ENCODE measurements at places on chromosomes 2 and 18.

GRCh38 chr2:198653311-198653710 is 804.4 kb downstream of the SATB2 start:
- no peak for DNase-seq

GRCh38 chr2:160516547-160517365 is 23.1 kb upstream of the RBMS1 start:
- no peak for DNase-seq

DNA sequence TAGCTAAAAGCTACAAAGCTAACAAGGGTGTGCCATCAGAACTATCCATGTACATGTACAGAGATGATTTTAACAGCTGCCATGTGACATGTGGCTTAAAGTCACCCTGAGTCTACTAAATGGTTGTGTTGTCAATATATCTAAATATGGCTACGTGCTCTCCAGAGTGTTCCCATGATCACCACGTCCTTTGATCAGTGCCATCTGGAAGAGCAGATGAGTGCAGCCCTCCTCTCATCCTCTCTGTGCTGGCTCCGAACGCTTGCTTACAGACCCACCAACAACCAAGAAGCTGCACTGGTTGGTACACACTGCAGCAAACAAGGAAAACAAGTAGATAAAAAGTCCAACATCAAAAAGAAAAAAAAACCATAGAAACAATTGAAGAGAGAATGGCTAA is 88.6 kb upstream of the NARS1 start:
- no peak for DNase-seq

DNA sequence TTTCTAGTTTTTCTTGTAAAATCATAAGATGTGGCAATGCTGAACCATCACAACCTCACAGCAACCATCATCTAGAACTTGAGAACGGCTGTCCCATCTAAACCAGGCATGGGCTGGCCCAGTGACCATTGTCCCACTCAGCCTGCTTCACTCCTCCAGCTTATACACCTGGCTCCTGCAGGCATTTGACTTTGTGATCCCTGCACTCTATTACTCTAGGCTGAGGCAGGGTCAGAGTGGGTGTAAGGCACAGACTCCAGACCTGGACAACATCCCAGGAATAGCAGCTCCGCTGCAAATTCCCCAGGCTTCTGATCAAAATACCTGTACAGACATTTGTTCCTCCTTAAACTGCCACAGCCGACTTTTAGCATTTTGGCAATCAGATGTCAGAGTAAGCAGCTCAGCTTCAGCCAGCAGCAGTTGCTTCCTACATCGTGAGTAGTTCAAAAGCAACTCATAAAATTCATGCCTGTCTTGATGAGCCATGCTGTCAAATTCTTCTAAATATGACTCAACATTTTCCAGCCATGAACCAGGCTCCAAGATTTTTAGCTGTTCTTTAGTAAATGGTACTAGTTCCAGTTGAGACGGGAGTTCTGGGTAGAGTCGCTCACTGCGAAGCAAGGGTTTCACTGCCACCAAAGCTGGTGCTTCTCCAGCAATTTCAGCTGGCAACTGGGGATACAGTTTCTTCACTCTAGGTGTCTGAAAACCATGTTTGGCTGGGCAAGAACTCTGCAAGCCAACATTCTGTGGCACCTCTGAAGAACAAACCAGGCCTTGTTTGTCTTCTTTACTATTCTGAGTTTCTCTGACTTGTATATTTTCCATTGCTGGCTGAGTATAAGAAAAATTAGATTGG is 12.8 kb downstream of the EPG5 start:
- no peak for DNase-seq

- DNase-seq: no peak
These were observed 150.5 kb upstream of the HS6ST1 start for GRCh38 chr2:128469203-128469602.

DNA sequence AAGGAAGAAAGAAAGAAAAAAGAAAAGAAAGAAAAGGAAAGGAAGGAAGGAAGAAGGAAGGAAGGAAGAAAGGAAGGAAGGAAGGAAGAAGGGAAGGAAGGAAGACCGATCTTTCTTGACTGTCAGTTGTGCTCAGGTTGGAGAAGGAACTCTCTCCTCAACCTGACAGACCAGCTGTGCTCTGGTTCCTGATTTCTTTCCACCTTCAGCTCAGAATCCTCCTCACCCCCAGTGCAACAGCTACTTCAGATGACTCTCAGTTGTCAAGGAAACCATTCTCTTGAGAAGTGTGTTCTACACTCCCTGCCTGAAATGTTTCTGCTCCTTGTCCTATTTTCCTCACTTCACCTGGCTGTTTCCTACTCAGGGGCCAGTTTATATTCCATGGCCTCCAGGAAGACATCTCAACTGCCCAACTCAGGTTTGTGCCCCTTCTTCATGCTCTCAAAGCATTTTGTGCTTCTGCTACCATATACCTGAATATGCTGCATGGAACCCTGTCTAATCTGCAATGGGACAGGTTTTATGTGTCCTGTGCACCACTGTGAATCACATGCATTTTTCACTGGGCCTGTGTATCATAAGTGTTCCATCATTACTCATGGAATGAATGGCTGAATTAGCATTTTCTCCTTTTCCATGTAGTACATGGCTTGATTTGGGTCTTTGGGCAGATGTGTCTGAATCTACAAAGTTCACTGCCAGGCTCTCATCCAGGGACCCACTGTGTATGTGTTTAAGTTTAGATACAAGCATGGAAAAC is 32.8 kb upstream of the DOCK10 start:
- no peak for DNase-seq

DNA sequence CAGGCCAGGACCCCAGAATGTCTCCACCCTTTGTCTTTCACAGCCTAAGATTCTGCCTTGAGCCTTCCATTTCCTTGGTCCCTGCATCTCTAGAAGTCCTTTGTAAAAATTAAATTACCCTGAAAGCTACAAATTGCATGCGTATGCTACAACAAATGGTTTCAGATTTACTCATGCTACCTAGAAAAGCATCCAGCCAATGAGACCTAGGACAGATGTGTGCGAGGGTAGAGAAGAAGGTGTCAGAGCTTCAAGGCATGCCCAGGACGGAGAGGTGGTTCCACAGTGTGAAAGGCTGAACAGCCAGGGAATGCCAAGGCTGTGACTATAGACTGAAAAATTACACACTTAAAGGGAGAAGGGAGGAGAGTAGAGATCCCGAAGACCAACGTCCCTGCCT is 40.2 kb downstream of the CCBE1 start:
- DNase-seq: no peak

GRCh38 chr2:174535083-174535482 is 48.3 kb upstream of the GPR155 start:
- DNase-seq: no peak

- DNase-seq: no peak
These were observed 2.9 kb downstream of the DUSP11 start for GRCh38 chr2:73776869-73777519.

GRCh38 chr18:45637546-45638327 is 22.5 kb downstream of the SLC14A2 start:
- no peak for DNase-seq

DNA sequence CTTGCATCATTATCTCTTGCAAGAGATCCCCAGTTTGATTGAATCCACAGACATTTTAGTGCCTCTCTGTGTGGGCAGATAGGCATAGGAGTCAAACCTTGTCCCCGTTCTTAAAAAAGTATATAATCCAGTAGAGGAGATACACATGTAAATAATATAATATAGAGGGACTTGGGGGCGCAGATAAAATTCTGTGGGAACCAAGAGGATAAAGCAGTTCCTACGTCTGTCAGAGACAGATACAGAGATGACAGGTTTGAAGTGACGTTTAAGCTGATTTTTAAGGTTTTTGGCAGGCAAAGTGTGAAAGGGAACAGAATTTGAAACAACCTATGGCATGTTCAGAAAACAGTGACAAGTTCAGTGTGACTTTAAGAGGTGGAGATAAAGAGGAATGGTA is 63.1 kb downstream of the CAB39 start:
- DNase-seq: no peak

GRCh38 chr2:166513952-166514351 is 19.9 kb upstream of the SCN7A start:
- no peak for DNase-seq

- no peak for DNase-seq
These were observed 15.3 kb upstream of the RIT2 start for GRCh38 chr18:43130716-43131260.

DNA sequence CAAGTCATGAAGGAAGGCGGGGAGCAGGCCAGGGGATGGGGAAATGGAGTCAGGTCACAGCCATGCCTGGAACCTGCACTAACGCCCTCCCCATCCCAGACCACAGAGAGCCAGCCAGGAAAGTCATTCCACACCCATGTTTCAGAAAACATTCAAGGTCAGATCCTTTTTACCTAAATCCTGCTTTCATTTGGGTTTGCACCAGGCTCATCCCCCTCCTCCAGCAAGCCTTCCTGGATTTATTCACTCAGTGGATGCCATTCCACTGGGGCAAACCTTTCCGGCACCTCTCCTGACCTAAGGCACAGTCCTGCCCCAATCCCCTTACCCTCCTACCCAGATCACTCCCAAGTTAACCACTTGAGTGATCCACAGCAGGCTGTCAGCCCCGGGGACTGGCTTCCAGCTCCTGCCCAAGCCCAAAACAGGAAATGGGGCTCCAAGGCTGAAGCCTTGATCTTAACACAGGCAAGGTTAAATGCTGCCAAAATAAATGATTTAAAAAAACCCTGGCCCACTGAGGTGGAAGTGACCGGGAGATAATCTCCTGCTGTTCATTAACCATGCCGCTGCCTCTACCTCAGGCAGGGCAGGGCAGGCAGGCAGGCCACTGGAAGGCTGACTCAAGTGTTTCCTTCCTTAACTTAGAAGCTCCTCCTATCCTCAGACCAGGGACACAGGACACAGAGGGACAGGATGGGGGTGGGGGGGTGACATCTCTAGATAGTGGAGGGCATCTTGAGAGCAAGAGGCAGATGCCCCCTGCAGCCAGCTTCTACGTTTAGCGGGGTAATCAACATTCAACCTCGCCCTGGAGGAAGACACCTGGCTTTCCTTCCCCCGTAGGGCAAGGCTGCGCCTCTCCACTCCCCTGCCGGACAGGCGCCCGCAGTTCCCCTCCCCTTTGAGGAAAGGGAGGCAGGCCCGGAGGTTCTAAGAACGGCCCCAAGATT is 1.4 kb downstream of the RAB11FIP5 start:
- peak; percentile 17 for DNase-seq

- DNase-seq: peak; percentile 93
These were observed 84.6 kb downstream of the SMAD7 start for GRCh38 chr18:48866028-48866733.

DNA sequence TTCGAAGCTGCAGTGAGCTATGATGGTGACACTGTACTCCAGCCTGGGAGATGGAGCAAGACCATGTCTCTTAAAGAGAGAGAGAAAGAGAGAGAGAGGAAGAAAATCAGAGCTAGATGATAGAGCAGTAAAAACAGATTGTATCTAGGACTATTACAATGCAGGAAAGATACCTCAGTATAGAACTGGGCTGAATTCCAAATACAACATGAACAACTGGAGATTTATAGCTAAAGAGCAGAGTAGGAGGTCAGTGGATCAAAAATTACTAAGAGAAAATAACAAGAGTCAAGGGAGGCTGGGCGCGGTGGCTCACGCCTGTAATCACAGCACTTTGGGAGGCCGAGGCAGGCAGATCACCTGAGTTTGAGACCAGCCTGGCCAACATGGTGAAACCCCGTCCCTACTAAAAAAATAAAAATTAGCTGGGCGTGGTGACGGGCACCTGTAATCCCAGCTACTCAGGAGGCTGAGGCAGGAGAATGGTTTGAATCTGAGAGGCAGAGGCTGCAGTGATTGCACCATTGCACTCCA is 100.7 kb upstream of the MSH6 start:
- DNase-seq: no peak

DNA sequence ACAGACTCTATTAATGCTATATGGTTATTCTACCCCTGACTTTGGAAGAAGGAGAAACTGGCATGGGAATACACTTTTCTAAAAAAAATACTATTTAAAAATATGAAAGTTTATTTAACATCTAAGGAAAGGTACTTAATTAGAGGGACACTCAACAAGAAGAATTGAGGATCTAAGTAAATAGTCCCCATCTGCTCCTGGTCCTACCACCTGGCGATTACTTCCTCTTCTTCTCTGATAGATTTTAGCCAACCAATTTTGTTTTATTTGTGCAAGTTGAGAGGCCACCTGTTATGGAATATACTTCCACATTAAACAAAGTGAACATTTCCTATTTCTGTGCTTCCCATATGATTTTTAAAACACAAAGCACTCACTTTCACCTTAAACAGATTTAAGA is 111.7 kb downstream of the BCL2 start:
- peak; percentile 90 for DNase-seq

GRCh38 chr2:213121690-213122089 is 29.7 kb downstream of the IKZF2 start:
- no peak for DNase-seq

- DNase-seq: no peak
These were observed 96.6 kb upstream of the GPR45 start for GRCh38 chr2:105144941-105145300.

DNA sequence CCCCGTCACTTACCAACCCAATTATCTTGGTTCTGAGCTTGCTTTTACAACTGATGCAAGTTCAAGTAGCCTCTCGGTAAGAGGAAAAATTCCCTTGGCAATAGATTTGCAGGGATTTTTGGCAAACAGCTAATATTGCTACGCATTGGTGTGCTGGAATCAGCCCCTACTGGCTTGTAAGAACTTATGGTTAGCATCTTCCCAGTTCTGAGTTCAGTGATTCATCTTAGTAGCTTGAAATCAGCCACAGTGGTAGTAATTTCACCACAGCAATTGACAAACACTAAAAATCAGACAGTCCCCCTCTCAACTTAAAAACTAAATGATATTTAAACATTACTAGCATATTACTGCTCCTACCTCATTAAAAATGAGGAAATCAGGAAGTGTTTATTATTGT is 5.9 kb upstream of the RAX start:
- no peak for DNase-seq

- DNase-seq: no peak
These were observed 24.6 kb downstream of the GCG start for GRCh38 chr2:162127422-162127821.

- DNase-seq: no peak
These were observed 32.7 kb upstream of the C1GALT1C1L start for GRCh38 chr2:43708891-43709290.

- no peak for DNase-seq
These were observed 103.3 kb downstream of the METTL4 start for GRCh38 chr18:2468051-2468450.

- DNase-seq: no peak
These were observed 131.5 kb upstream of the PGAP1 start for GRCh38 chr2:197057959-197058358.

Measured in NCI-H146 (cell line).